ENCODE measurements at places on chromosomes 7 and 10.

GRCh38 chr10:5812283-5813090 is 747 bp downstream of the GDI2 start:
- DNase-seq, result peak; percentile 32

DNA sequence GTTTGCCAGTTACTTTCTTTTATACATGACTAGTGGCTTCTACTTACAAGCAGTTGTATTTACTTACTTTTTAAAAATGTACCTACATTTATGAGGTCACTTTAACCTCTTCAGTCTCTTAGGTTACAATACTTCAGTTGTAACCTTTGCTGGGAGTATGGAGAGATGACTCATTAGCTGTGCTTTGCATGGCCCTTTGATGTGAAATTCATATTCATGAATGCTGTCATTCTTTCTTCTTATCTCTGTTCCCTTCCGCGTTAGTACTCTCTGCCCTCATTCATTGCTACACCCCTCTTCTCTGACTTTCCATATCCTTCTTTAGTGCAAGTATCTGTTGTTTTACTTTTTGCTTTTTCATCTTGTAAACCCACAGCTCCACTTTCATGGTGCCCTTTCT is 164.3 kb downstream of the BMPER start:
- no peak for DNase-seq

DNA sequence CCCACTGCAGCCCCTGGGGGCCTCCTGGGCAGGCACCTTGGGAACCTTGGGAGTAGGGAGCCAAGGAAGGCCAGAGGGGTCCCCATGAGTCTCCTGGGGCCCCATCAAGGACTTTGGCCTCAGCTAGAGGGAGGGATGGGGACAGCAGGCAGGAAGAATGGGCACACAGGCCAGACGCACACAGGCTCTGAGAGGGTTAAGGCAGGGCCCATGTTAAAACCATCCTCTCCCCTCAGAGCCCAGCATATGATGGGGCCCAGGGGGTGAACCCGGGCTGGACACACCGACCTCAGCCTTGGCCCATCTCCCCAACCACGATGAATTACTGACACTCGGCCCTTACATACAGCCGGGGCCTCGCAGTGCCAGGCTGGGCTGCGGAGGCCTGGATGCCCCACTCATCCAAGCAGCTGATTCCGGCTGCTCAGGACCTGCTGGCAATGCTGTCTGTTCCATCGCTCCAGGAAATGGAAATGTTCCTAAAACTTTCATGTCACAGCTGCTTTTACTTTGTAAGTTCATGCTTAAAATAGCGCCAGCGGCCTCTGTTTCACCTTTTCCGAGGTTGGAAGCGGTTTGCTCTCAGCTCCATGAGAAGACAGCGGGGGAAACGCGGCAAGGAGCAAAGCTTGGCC is 17.3 kb upstream of the INPP5A start:
- DNase-seq, result peak; percentile 17

DNA sequence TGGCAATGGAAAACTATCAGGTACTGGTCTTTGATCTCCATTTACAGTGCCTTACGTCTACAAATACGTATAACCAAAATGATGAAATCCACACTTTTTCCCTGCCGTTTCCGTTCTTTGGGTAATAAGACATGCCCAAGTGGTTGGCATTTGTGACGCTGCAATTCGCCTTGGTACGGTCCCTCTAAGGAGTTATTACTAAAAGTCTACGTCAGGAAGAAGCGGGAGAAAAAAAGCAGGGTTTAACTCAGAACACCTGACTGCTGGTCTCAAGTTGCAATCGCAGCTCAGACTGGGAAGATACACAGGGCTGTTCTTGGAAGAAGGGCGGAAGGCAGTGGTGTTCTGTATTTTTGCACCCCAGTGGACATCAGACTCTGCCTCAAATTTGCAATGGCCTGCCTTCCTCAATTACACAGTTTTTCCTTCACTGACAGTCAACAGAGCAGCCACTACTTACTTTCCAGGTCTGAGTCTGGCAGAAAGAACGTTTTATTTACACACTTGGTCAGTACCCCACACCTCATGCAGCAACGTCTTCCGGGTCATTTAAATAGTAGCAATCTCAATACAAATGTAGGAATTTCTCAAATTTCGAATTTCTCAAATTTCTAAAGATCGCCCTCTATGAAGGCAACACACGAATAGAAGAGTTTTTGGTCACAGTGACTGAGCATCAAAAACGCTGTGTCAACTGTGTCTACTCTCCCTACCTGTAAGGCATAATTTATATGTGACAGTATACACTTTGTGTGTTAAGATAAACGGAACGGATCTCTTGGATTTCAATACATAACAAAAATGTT is 2.1 kb downstream of the BAIAP2L1 start:
- DNase-seq, result peak; percentile 37

DNA sequence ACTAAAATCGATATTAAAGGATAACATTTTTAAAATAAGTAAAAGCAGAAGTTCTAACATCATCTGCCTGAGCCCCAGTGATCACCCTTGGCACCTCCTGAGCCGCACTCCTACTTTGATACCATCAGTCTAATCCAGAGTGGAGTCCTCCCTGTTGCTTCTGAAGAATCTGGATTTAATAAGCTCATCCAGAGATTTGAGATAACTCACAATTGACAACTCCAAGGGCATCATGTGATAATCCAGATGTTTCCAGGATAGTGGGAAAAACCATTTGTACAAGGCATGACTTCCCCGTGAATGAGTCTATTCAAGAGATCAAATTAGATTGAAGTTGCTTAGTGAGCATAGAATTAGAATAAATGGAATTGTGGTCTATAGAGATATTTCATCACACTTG is 475.8 kb upstream of the C7orf33 start:
- no peak for DNase-seq

- DNase-seq, result no peak
These were observed 1.1 kb upstream of the TNPO3 start for GRCh38 chr7:129055861-129056464.

DNA sequence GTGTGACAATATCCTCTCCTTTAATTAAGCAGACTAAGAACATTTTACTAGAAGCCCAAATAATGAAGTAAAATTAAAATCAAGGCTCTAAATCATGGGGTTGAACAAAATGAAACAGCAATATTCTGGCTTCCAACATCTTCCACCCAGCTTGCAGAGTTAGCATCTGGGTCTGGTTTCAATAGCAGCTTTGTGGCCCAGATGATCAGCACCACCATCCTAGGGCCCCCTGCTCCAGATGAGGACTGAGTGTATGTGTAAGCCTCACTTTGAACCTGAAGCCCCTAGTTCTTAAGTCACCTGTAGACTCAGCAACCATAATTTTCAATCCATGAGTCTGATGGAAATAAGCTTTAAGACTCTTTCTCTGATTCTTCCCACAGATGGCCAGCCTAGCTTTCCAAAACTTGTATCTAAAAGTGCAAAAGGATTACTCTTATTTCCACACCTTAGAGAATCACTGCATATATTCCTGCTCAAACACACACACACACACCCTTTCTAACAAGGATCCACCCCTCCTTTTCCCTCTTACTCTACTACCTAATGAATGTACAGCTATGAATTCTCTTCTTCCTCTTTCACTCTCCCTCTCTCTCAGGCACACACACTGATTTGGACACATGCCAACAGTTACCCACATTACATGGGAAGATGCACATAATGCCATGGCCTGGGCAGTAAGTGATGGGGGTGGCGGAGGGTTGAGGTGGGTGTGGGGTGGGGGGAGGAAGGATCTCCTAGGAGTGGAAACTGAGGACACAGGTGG is 3.5 kb downstream of the DENND11 start:
- no peak for DNase-seq

Measured in SJCRH30 (cell line).